Lung (tissue), 17 donors: ENCODE measurements at places on chromosomes 1 and 21.

DNA sequence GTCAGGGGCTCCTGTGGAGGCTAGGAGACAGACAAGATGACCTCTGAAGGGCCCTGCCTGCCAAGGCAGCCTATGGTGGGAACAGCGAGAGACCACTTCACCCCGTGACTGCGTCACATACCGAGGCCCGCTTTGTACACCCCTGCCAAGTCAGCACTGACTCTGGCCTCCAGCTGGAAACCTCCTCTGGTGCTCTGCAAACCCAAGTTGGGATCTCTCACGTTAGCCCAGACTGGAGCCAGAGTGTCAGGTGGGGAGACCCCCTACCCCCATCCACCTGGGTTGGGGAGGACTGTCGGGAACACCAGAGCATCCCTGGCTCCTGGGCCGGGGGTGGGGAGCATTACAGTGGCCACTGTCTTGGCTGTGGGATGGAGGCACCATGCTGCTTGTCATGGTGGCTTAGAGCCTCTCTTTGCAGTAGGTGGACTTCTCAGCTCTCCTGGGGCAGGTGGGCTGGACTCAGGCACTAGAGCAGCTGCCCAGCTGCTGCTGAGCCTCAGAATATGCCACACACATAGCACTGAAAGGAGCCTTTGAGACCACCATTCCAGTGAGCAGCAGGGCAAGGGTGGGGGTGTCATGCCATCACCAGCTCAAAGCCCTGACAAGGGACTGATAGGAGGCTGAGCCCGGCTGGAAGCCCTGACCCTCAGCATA, 50.4 kb downstream of the ELK4 start:
- no peak for DNase-seq

DNA sequence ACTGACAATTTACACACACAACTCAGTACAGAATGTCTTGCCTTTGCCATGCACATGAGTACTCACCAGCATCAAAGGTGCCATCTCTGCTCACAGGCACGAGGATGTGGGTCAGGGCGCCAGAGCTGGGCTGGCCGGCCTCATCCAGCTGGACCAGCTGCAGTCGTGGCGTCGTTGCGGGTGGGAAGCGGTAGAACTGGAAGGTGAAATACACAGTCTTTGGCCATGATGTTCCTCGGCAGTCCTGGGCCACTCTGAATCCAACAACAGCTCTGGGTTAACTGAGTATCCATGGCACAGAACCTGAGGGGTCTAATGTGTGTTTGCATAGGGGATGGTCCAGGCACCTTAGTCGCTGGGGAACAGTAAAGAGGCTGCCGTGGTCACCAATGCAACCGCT, 87.7 kb downstream of the NPHP4 start:
- DNase-seq = no peak

DNA sequence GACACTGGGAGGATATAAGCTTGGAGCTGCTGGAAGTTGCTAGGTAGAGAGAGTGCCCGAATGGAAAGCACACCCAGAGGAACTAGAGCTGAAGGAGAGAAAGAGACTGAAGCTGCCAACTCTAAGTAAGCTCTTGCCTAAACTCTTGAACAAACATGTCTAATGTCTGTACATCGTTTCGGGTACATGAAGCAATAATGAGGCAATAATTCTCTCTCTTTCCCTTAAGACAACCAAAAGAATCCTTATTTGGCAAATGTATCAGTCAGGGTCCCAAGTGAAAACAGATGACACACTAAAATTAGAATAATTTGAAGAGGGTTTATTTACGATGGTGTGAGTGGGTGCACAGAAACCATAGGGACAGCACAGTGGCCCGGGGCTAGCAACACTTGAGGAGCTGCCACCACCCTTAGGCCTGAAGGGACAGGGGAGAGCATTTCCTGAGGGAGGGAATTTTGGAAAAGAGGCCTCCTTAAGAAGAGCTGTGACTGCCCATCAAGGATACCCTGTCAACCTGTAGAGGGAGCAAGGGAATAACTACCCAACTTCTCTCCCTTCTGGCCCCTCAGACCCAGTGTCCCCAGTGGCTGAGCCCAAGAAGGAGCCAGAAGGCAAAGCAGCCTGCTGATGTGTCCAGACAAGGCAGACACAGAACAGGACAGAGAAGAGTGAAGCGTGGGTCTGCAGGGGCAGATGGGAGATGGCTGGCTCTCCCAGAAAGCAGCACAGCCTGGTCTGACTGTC, 36.1 kb upstream of the KHDRBS1 start:
- peak; percentile 22 for DNase-seq

- no peak for DNase-seq
These were observed 1.0 kb upstream of the EPS15 start for GRCh38 chr1:51519865-51520699.

- DNase-seq = no peak
These were observed 144.8 kb upstream of the SLC35F3 start for GRCh38 chr1:233759665-233760064.

DNA sequence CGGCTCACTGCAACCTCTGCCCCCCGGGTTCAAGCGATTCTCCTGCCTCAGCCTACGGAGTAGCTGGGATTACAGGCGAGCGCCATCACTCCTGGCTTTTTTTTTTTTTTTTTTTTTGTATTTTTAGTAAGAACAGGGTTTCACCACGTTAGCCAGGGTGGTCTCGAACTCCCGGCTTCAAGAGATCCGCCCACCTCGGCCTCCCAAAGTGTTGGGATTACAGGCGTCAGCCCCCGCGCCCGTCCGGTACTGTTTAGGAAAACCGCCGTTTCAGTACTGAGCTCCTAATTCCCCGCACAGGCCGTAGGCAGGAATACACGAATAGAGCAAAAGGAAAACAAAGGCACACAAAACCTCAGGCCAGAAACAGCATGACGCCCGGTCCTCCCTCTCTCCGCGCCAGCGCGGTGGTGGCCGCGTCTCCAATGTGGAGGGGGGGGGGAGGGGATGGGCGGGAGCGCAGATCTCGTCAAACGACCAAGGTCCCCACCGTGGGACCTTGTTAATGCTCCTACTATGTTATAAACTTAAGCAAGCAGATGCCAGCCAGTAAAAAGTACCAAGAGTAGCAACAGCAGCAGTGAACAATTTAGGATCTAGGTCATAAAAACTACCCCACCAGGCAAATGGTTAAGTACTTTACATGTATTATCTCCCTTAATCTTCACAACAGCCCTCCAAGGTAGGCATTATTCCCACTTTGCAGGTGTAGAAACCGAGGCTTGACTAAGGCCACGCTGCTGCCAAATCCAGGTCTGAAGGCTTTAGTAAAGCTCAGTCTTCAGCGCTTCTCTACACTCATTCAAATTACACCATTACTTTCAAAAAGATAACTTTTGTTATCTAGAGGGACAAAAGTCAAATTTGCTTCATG, 648 bp upstream of the ADAR start:
- DNase-seq = peak; percentile 82

GRCh38 chr1:9434247-9435152, 104.8 kb upstream of the SLC25A33 start:
- DNase-seq = no peak
